GM13976 (cell line): ENCODE measurements at places on chromosomes 11 and 22.
A peak's percentile ranks its signal among the peaks of the same experiment; 100 is the strongest.

DNA sequence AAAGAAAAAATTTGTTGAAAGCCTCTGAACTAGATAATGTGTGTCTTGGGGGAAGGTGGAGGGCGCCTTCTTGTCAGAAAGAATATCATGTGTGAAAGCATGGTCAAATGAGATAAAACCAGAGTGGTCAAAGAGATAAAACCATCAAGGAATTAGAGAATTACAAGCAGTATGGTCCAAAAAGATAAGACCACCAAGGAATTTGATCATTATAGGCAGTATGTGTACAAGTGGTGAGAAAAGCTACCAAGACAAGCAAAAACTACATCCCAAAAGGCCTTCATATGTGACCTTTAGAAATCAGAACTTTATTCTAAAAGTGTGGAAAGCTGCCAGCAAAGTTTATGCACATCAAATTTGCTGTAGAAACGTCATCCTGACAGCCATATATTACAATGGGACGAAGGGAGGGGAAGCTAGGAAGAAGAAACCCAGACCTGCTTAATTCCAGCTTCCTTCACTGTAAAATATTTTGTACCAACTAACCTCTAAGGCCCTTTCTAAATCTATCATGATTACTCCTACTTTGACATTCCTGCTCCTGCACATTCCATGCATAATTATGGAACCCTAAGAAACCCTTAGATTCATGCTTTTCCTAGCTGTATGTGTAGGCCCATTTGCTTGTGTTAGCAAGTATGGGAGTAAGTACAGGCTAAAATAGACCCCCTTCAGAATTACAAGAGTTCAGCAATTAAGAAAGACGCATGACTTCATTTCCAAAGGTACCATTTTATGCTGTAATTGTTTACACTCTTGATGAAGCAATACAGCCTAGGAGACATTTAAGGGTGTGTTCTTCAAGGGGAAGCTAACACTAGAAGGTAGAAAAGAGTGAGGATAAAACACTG, 51.6 kb downstream of the LGR4 start:
- no peak for DNase-seq

DNA sequence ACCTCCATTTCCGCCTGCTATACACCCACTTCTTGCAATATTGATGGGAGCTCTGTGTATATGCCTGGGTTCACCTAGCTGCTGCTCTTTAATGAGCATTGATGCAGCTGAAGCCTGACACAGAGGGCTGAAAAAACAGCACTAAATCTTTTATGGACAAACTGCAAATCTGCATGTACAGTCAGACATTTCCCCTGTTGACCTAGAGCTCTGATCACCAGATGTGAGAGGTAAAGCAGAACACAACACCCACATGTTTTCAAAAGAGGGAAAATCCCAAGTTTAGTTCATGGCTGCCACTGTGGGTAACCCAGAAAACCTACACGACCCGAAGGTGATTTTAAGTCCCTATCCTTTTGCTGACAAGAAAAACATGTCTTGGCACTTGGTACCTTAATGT, 303.0 kb upstream of the PITPNB start:
- DNase-seq, result peak; percentile 26

- DNase-seq, result no peak
Observed at GRCh38 chr22:45107671-45108070, 56.1 kb upstream of the NUP50 start.

- DNase-seq, result no peak
Observed at GRCh38 chr11:126145954-126146353, 65.5 kb downstream of the RPUSD4 start.

DNA sequence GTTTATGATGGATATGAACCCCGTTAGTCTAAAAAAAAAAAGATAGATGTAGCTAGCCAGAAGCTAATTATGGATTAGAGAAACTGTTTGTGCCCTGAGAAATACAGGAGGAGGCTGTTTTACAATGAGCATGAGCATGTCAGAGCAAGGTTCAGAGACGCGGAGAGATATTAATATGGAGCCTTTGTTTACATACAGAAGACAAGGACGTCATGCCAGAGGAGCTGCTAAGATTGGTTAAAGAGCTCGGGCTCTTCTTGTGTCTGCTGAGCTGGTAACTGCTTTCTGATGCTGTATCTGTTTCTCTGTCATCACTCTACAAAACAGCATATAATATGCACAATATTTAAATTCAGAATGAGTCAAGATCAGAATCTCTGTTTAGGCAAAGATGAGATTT, 24.9 kb upstream of the CCDC89 start:
- no peak for DNase-seq

GRCh38 chr11:102564110-102564509, 33.6 kb upstream of the MMP7 start:
- peak; percentile 57 for DNase-seq
